Neural progenitor cell (in vitro differentiated cells): ENCODE measurements at places on chromosomes 1 and 21. TPM values are rescaled to one million over a fixed set of nuclear protein-coding genes. Genes with fewer than 3 reads are reported as not detected.

GRCh38 chr1:185439727-185440415 lies 122.8 kb upstream of the IVNS1ABP start:
- no peak overlapping the region for H3K4me3 ChIP-seq
- H3K4me1 ChIP-seq = no peaks in the 10 kb centered on the region
- H3K27me3 ChIP-seq = no peaks in the 10 kb centered on the region
- no peak overlapping the region for H3K27ac ChIP-seq

Gene SNX7
- total RNA-seq = 33.9 and 46.7 TPM in 2 replicates

DNA sequence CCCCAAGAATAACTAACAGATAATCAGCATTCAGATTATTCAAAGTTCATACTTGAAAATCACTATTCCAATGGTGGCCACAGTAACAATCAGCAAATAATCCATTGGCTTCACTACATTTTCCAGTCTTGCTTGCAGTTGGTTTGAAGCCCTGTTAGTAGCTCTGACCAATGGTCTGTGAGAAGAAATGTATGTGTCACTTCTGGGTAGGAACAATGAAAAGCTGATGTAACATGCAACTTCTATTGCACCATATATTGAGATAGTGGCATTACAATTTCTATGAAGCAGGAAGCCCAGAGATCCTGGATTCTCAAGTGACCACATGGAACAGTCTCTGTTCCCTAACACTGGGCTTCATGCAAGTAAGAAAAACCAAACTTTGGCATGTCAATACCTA lies 250.9 kb upstream of the DAB1 start:
- H3K27me3 ChIP-seq = no peaks in the 10 kb centered on the region
- no peaks in the 10 kb centered on the region for H3K36me3 ChIP-seq
- DNase-seq = no peak

Gene ITPKB
- total RNA-seq = 1.6 and 4.5 TPM in 2 replicates

GRCh38 chr1:45987204-45987603 lies 145.2 kb downstream of the PIK3R3 start:
- no peak overlapping the region for H3K27ac ChIP-seq
- H3K27me3 ChIP-seq = no peaks in the 10 kb centered on the region

Gene RAVER2
- 26.8 and 37.2 TPM in 2 replicates for total RNA-seq

Gene ANKRD34A
- total RNA-seq = 0.06 and 0.28 TPM in 2 replicates

DNA sequence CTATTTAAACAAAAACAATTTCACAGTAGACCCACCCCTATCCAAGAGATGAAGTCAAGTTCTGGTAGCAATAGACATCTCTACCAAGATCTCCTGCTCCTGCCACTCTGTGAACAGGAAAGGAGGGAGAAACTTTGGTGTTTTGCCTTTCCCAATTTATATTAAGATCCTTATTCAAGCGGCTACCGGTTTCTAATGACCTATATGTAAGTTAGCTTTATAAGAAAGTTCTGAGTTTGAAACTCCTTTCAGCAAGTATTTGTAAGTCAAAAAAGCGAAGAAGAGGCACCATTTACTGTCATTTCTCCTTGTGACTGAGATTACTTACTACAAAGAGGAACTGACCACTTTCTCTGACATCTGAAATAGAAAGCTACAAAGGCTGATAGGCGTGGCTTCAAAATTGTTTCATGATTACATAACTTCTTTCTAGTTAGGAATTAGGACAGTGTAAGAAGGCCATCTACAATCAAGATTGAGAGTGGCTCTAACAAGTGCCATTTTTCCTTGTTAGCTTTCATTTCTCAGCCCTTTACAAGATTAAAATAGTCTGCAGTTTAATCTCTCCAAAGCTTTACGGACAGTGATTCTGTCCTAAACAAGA lies at the start of gene MNDA:
MNDA (plus strand) TSS at position 448 of the 604 bp plus-strand sequence. CDS start 10,803 bp downstream, outside the sequence.
- H3K4me1 ChIP-seq = no peaks in the 10 kb centered on the region
- no peaks in the 10 kb centered on the region for H3K36me3 ChIP-seq
- H3K27ac ChIP-seq = no peak within 1 kb of the TSS
- no peak for DNase-seq

DNA sequence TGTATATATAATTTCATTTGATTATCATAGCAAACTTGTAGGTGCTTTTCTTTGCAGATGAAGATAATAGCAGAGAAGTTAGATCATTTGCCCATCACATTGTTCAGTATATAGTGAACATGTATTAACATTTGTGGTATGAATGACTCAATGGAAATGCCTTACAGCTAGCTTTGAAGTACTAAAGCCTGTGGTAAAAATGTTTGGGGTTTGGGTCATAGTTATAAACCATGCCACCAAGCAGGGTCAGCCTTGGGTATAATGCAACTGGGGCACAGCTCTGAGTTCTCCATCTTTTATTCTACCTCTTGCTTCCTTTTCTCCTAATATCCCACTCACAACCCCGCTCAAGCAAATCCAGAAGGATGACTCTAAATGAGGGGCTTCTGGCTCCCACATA lies 141.6 kb downstream of the KCNT2 start:
- H3K27me3 ChIP-seq = no peaks in the 10 kb centered on the region
- peaks cover 3% of the 10 kb centered on the region for H3K36me3 ChIP-seq
- no peak overlapping the region for H3K27ac ChIP-seq
